ENCODE measurements at places on chromosomes 2 and 18.

DNA sequence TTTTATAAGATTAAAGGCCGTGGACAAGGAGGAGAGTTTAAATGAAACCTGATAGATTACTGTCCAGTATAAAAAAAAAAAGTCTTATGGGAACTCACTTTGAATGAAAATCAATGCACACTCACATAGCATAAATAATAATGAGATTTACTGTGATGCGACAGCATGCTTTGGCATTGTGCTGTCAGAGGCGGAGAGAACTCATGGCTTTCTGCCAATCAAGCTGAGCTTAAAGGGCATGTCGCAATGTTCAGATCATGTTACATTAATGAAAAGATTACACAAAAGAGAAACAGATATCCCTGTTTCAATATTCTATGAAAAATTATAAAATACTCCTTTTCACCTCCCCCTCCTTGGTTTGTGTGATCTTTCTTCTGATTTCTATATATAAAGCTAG lies 310.8 kb downstream of the ERBB4 start:
- DNase-seq, result no peak

- DNase-seq, result no peak
Observed at GRCh38 chr2:219571311-219572236, at the start of gene OBSL1. TSS of gene OBSL1 (minus strand) at chr2:219571539. CDS start at chr2:219571232, 307 bp downstream.

DNA sequence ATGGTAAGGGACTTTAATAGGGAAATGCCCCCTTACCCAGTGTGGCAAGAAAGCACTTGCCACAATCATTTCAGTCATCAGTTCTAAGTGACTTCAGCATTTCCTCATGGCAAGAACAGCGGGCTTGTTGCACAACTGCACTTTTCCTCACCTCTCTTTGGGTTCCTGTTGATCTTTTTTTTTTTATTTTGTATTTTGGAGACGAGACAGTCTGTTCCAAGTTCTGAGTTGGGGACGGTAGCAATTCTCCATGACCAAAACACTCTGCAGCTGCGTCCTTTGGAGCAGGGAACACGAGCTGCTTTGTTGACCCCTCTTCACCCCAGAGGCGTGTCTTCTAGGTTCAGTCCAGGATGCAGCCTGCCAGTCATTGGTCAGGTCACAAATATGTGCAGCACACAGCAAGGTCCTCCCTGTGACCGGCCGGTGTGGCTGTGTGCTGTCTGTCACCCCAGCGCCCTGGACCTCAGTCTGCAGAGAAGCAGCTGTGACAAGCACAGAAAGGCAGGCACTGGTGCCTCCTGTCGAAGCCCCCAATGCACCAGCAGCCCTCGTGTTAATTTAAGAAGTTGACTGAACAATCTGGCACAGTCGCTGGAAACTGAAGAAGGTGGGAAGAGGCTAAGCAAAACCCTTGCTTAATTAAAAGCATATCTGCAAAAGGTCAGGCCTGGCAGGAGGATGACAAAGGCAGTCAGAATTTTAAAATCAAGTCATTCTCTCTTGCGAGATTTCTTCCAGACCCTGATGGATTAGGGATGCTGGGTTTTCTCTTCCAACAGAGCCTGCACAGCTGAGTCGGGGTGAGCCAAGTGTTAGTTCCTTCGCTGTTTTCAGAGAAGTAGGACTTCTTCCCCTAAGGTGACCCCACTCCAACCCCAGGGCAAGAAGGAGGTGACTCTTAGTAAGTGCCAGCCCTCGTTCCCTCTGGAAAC lies 96.7 kb upstream of the COPS8 start:
- DNase-seq, result no peak

DNA sequence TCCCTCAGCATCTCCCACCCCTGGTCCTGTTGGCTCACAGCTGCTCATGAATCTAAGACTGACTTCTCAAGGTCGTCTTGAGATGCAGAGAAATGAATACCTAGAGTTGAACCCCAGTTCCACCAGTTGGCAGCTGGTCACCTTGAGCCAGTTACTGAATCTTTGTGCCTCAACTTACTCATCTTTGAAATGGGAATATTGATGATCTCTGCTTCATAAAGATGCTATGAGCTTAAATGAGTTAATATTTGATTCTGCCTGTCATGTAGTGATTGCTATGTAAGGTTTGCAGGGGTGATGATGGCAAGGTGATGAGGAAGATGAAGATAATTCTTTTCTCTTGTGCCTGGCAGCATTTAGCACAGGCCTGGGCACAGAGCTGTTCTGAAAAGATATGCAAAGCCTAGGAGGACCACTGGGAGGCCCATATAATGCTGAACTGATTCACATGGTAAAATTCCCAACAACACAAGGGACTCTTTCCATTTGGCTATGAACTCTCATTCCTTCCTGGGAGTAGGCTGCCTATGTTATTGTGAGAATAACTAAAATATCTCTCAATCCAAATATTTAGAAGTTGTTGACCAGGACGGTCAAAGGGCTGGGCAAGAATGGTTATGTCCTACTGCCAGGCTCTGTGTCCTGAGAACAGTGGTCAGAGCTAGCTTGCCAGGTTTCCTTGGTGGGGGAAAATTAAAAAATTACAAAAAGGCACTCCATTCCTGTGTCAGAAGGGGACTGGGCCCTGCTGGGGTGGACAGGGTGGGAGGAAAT lies 70.9 kb downstream of the APOB start:
- no peak for DNase-seq

- no peak for DNase-seq
Observed at GRCh38 chr2:128984081-128984480, 665.4 kb upstream of the HS6ST1 start.

DNA sequence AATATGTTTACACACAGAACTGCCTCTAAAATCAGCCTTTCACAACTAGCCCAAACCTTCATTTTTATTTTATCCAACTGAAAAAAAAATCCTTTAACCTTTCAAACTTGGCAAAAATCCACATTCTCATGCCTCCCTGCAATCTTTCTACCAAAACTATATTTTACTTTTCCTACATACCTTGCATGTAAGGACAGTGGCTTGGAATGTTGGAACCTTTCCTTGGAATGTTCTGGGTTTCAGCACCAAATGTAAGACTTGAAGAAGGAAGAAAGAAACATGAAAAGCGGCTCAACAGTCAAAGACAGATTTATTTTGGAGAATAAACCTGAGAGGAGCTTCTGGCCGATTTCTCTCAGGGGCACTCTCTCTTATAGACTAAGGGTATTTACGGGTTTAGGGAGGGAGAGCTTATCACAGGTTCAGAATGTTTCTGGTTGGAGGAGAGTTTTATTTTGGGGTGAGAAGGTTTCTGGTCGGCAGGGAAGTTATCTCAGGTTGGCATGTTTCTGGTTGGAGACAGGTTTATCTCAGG lies 79.7 kb downstream of the RRM2 start:
- DNase-seq, result no peak

GRCh38 chr18:57630754-57631595 lies 9.3 kb upstream of the NARS1 start:
- no peak for DNase-seq

- DNase-seq, result no peak
Observed at GRCh38 chr2:193348055-193348454, 1153.3 kb upstream of the TMEFF2 start.

DNA sequence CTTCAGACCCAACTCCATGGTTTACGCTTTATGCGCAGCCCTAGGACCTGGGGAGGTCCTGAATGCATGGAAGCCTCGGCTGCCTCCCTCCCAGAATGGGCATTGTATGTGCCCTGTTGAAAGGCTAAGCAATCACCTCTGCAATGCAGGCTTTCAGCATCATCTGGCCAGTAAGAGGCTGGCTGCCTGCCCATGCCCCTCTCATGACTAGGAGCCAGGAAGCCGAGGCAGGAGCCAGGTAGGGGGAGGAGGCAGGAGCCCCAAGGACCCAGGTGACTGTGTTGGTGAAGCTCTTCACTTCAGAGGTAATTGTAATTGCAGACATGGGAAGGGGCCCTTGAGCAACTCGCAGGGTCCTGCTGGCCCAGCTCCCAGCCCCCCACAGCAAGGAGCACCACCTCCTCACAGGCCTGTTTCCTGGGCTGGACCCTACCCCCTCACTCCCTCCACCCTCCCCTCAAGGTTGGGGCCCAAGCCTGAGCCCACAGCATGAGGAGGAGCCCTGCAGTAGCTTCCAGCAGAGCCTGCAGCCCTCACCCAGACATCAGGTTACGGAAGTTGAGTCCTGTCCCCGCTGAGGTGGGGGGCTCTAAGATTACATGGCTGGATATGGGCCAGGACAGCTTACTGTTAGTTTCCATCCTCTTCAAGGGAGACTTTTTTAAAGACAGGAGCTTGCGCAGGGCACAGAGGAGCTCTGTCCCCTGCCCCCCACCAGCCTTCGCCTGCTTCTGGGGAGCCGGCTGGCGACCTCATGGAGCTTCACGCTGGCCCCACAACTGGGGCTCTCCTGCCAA lies 21.9 kb downstream of the CRACDL start:
- no peak for DNase-seq

- DNase-seq, result no peak
Observed at GRCh38 chr2:226211439-226211838, 588.2 kb downstream of the IRS1 start.

GRCh38 chr2:79982445-79982844 lies 322.1 kb downstream of the LRRTM1 start:
- DNase-seq, result no peak

GRCh38 chr2:1373830-1374229 lies 39.4 kb upstream of the TPO start:
- DNase-seq, result no peak

DNA sequence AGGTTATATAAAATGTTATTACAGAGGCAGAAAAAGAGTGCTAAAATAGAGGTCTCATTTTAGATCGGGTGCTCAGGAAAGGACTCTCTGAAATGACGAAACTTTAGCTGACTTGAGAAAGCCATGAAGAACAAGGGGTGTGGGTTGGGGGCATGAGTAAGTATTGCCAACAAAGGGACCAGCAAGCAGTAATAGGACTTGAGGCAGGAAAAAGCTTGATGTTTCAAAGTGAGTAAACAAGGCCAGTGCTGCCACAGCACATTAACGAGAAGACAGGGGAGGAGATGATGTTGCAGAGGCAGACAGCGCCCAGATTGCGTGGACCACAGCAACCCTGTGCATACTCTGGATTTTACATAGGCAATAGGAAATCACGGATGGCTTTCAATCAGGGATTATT lies 318.8 kb downstream of the ZEB2 start:
- DNase-seq, result no peak

DNA sequence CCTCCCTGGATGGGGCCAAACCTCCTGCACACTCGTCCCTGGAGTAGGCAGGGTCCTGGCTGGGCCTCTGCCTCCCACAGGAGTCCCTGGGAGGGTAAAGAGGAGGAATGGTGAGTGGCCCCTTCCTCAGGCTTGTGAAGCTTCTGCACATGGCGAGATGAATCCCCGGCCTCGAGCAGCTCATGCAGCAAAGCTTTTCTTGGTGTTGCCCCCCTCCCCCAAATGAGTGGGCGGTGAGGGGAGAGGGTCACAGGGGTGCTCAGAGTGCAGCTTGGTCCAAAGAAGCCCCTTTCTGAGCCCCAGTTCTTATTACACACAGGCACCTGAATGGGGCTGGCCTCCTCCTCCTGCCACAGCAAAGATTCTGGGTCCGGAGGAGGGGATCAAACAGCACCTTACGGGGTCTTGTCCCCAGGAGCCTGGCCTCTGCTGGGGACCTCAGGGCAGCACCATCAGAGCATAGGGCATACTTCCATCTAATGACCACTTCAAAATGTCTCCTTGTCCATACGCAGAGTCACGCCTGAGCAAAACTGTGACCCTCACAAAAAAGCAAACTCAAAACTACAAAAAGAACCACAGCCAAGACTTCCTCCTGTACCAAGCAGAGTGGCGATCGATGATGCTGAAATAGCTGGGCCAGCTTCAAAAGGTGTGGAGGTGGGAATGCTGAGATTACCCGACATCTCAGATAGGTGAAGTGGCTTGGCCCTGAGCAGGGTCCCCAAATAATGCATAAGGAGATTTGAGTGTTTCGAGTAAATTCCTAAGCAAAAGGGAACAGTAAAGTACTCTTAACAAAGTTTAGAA lies 148.4 kb upstream of the TWIST2 start:
- no peak for DNase-seq

DNA sequence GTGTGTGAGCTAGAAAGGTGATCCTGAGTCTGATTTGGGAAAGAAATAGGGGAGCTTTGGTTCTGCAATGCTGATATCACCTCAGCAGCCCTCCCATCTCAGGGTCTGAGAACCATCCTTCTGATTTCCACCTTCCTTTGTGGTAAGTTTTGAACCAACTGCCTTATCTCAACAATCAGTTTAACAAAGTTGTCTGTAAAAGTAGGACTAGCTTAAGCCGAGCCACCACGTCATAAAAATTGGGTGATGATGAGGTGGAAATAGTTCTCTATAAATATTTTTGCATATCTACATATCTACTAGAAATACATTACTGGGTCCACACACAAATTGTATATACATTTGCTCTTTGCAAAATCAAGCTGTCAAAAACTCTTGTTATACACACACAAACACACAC lies 1.1 kb downstream of the SULT1C4 start:
- no peak for DNase-seq

GRCh38 chr2:3639653-3640052 lies 18.3 kb upstream of the ALLC start:
- DNase-seq, result no peak

GRCh38 chr2:221518201-221518934 lies 53.7 kb downstream of the EPHA4 start:
- no peak for DNase-seq

DNA sequence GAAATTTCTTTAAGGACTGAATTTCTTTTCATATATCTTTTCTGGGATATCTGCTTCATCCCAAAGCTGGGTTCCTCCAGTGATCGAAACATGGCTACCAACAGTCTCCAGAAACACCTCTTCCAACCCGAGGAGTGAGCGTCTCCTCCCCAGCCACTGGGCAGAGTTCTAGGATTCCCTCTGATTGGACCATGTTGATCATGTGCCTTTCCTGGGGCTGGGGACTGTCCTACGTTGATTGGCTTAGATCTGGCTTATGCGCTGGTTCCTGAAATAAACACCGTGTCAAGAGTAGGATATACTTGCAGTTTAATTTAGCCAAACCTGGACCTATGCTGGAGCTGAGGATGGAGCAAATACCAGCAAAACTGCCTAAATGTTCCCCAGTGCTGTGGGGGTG lies 55.5 kb upstream of the SLC16A14 start:
- no peak for DNase-seq

DNA sequence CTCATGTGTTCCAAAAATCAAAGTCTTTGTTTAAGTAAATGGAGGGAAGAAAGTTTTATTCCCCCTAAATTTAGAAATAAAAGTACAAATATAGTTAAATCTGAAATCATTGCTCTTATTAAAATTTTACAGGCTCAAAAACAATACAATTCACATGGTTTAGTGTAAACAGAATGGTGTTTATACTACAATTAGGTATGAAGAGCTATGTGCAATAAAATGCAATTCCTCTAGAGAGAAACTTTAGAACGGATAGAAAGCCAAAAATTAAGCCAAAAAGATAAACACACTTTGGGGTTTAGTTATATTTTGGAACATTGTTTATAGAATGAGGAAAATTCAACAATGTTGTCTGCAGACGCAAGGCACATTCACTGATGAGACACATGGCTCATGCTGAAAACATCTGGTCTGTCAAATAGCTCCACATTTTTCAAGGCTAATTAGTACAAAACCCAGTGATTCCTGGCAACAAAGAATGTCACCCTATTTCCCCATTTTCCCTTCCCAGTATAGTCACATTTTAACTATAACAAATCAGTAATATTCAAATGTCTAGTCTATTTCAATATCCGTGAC lies 103.3 kb downstream of the EXOC6B start:
- no peak for DNase-seq

Data from activated CD8-positive, alpha-beta memory T cell treated with anti-CD3 and anti-CD28 coated beads for 4 hours (primary cell).